ENCODE measurements at places on chromosomes 11 and 22. TPM values are rescaled to one million over a fixed set of nuclear protein-coding genes. Genes with fewer than 3 reads are reported as not detected.

DNA sequence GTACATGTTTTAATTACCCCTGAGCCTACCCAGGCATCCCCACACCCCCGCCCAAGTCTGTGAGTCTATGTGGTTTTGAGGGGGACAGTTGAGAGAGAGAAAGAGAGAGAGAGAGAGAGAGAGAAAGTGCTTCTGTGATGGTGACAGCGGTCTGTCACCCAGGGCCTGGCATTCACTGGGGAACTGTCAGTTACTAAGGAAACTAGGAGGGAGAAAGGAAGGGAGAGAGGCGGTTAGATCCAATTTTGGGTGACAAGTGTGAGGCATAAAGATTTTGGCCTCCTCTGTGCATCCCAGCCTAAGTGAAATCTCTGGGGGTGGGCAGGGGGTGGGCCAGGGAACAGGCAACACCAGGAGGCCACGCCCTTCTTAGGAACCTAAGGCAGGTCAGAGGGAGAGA, 498.3 kb downstream of the BUD13 start:
- no peak for DNase-seq

ALDH3B1 gene
- total RNA-seq: 6.1 TPM

OVCH2 gene
- not detected for total RNA-seq

DNA sequence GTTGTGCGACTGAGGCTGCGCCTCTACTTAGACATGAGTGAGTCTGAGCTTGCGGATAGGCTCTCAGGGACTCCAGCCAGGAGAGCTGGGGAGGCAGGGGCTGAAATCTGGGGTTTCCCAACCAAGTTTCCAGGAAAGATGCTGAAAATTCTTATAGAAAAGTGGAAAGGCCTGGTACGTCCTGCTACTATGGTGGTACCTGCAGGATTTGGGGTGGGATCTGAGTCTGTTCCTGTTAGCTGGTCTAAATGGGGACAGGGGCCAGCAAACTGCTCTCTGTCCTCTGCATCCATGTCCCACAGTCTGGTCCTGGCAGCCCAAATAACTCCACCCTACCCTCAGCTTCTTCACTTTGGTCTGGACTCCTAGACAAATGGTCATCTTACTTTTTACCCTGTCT, 86.9 kb downstream of the INSC start:
- no peak for DNase-seq

DNA sequence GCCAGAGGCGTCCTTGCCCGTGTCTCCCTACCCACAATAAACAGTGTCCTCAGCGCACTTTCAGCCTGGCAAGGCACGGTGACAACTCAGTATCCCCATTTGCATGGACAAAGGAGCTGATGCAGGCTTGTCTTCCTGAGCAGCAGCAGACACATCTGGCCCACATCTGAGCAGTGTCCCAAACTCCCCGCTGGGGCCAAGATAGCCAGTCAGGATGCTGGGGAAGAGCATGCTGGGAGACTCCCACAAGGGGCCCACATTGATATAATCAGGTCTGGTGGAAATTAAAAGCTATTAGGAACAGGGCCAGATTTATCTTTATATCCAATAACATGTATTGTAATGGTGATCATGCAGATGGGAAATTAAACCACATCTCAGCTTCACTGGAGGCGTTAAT, 24.7 kb downstream of the DSCAML1 start:
- DNase-seq: no peak

ACRV1 gene
- not detected for total RNA-seq

CARD16 gene
- 5.6 TPM for total RNA-seq

GRCh38 chr11:70505761-70506657, 107.7 kb downstream of the CTTN start:
- DNase-seq: peak; percentile 19

DNA sequence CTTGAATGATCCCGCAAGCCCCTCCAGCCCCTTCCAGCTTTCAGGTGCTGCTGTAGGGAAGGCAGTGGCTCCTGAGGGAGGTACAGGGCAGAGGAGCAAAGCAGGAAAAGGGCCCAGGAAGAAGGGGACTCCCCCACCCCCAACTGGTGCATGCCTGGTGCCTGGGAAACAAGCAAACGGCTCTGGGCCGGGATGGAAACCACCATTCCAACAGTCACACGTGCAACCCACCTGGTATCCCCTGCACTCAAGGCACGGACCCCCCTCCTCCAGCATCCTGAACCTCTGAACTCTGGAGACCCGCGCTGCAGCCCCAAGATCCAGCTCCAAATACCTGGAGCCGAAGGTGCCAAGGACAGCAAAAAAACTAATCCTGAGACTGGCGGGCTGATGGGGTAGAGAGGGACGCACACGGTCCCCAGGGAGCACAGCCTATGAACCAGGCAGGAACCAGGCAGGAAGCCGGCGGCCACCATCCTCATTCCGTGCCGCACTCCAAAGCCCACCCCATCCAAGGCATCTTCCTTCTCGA, 537 bp downstream of the SCN4B start:
- no peak for DNase-seq

Data from right lobe of liver (tissue), 6 donors.